Muscle of leg (tissue), 16 donors: ENCODE measurements at places on chromosomes 13 and 19. TPM values are rescaled to one million over a fixed set of nuclear protein-coding genes. Genes with fewer than 3 reads are reported as not detected.

The ZIM2 gene
- total RNA-seq: 4.6 TPM

The ZNF534 gene
- total RNA-seq: 0.22 TPM

The EID2B gene
- total RNA-seq: 3.2 TPM

The NUFIP1 gene
- 4.3 TPM for total RNA-seq

The AZU1 gene
- total RNA-seq: 0.18 TPM

The SUGP1 gene
- total RNA-seq: 22.2 TPM
